Activated CD4-positive, alpha-beta T cell treated with anti-CD3 and anti-CD28 coated beads for 48 hours (primary cell): ENCODE measurements at places on chromosomes 2 and 18.

- DNase-seq = no peak
Observed at GRCh38 chr2:3637692-3638455, 20.1 kb upstream of the ALLC start.

DNA sequence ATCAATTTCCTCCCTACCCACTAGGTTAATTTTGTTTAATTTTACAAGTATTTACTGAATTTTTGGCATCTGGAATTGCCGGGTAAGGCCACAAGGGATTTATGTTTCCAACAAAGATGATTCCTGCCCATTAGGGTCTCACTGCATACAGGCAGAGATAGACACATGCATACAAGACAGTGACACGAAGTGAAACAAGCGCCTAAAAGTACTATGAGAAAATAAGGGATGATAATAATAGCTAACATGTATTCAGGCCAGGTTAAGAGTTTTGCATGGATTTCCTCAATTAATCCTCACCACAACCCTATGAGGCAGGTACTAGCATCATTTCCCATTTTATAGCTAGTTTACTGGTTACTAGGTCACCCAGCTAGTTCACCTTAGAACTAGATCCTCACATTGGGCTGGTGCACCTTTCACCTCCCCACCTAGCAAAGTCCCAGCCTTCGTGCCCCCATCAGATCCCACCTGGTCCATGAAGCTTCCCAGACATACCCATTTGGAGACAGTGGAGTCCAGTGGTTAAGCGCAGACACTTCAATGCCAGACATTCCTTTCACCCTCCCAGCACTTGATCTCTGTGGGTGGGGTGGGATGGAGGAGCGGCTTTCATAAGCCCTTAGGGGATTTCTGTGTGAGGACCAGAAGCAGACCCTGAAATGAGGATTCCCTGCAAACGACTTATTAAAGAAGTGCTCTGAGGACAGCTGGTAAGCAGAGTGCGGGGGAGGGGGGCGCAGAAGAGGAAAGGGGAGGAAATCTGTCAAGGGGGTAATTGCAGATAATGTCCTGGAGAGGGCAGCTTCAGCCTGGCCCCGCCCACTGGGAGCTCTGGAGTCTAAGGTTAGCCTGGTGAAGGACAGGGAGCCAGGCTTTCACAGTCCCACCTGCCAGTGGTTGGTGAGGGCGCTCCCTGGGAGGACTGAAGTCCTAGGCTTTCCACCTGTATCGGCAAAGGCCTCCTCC lies 5.8 kb upstream of the DGUOK start:
- DNase-seq = peak; percentile 68

- no peak for DNase-seq
Observed at GRCh38 chr2:135030826-135031225, 16.4 kb downstream of the MAP3K19 start.

GRCh38 chr18:13036622-13037320 lies 45.6 kb downstream of the CEP192 start:
- no peak for DNase-seq

DNA sequence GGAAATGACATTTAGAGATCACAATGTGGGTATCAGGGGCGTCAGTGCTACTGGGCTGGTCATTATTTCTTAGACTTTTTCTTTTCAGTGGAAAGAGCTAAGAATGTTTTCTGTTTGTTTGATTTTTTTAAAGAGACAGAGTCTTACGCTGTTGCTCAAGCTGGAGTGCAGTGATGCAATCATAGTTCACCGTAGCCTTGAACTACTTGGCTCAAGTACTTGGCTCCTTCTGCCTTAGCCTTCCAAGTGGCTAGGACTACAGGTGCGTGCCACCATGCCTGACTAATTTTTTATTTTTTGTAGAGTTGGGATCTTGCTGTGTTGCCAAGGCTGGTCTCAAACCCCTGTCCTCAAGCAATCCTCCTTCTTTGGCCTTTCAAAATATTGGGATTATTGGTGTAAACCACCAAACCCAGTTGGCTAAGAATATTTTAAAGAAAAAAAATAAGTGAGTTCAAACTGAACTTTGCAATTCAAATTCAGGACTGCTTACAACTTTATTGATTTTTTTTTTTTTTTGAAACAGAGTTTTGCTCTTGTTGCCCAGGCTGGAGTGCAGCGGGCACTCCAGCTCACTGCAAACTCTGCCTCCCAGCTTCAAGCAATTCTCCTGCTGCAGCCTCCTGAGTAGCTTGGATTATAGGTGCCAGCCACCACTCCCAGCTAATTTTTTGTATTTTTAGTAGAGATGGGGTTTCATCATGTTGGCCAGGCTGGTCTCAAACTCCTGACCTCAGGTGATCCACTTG lies 154.2 kb downstream of the MIB1 start:
- DNase-seq = no peak

DNA sequence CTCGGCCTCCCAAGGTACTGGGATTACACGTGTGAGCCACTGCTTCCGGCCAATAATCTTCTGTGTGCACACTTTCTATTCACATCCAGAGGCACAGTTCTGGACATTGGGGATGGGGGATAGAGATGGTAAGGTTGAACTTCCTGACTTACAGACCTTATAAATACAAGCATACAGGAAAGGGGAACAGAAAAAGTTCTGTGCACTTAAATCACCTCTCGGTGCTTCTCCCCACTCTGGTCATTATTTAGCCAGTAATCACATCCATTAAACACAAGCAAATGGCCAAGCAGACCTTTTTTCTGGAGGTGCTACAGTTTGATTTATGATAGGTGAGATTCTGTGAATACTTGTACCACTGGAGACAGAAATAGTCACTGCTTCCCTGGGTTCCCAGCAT lies 110.6 kb downstream of the CRIM1 start:
- DNase-seq = no peak

- DNase-seq = no peak
Observed at GRCh38 chr2:96762529-96763311, 2.0 kb downstream of the CNNM4 start.

DNA sequence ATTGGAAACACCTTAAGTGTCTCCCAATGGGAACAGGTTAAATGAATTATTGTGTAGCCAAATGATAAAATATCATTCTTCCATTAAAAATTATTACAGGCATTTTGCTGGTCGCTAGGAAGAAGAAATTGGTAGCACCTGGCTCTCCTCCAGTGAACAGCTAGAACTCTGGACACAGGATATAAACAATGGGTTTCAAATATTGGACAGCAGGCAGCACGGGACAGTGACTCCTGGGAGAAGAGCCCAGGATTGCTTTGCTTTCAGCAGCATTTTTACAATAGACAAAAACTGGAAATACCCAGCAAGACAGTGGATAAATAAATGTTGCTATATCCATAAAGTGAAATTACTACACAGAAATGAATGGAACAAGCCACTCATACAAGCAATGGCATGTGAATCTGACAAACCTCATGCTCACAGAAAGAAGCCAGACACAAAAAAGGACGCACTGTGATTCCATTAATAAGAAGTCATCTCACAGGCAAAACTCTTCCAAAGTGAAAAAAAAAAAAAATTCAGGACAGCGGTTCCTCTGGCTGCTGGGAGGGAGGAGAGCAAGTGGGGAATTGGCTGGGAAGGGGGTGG lies 50.5 kb downstream of the LAMA1 start:
- no peak for DNase-seq

DNA sequence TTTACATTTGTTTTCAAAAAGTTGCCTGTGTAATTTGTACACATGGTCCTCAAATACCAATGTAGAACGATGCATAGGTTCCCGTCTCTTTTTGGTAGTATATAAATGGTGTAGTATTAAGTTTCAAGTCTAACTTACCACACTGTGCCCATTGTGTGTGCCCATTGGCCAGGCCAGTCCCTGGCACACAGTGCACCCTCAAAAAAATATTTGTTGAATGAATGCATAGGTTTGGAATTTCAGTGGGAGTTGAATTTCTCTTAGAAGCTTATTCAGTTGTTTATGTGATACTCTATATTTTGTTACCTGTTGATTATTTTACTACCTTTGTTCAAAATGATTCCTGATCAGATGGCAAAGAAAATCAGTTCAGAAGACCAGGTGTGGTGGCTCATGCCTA lies 30.1 kb downstream of the IDH1 start:
- no peak for DNase-seq

- no peak for DNase-seq
Observed at GRCh38 chr2:8574196-8575037, 107.4 kb upstream of the ID2 start.

DNA sequence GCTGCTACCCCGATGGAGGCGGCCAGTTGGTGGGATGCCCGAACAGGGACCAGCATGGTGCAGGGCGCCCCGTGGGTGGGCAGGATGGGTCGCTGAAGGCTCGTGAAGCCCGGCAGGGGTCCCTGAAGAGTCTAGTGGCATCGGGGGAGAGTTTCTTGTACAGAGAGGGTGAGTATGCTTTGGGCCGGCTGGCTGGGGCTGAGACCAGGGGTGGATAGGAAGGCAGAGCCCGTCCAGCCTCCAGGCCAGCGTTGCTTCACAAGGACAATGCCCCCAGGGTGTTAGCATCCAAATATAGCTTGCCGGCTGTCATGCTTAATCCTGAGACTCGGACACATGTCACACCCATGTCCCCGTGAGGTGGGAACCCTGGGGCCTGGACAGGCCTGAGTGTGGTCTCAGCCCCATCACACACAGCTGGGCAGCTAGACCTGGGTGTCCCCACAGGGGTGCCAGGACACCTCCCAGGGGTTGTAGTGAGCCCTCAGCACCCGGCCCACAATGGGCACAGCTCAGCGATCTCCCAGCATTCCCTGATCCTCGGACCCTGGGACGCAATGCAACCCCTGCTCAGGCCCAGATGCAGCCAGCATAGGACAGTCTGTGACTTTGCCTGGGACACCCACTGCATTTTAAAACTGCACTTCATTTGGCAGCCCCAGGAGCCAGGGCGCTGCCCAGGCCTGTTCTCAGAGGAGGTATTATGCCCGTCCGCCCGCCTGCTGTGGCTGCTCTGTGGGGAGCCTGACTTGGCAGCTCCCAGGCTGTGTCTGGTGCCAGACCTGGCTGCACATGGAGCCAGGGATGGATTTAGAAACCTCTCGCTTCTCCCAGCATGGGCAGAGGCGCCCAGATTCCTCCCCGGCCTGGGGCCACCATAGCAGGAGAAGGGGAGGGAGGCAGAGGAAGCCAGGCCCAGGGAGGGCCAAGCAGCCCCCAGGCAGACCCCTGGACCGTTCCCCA lies 36.4 kb downstream of the RAMP1 start:
- no peak for DNase-seq

DNA sequence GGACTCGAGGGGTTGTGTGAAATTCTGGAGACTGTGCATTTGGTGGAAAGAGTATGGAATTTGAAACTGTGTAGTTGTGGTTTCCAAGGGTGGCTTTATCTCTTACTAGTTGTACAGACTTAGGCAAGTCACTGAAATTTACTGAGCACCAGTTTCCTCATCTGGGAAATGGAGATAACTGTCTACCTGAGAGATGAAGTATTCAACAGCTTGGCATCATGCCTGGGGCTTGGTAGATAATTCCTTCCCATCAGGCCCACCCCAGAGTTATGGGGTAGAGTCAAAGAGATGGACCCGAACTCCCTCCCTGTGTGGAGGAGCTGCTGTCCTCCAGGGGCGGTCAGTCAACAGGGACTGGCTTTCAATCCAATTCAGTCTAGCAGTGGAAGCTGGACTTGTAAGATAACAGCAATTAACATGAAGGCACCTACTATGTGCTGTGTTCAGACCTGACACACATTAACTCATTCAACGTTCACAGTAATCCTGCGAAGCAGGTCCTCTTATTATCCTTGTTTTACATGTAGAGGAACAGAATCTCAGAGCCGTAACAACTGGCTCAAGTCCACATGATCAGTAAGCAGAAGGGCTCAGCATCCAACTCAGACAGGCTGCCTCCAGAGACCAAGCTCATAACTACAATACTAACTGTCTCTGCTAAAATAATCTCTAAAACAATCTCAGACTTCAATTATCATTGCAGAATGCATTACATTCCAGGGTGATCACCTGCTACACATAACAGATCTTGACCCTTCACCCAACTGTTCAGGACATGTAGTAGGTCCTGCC lies 432.1 kb downstream of the LPIN1 start:
- no peak for DNase-seq

- peak; percentile 61 for DNase-seq
Observed at GRCh38 chr18:47260120-47260923, 8.9 kb upstream of the SKOR2 start.

DNA sequence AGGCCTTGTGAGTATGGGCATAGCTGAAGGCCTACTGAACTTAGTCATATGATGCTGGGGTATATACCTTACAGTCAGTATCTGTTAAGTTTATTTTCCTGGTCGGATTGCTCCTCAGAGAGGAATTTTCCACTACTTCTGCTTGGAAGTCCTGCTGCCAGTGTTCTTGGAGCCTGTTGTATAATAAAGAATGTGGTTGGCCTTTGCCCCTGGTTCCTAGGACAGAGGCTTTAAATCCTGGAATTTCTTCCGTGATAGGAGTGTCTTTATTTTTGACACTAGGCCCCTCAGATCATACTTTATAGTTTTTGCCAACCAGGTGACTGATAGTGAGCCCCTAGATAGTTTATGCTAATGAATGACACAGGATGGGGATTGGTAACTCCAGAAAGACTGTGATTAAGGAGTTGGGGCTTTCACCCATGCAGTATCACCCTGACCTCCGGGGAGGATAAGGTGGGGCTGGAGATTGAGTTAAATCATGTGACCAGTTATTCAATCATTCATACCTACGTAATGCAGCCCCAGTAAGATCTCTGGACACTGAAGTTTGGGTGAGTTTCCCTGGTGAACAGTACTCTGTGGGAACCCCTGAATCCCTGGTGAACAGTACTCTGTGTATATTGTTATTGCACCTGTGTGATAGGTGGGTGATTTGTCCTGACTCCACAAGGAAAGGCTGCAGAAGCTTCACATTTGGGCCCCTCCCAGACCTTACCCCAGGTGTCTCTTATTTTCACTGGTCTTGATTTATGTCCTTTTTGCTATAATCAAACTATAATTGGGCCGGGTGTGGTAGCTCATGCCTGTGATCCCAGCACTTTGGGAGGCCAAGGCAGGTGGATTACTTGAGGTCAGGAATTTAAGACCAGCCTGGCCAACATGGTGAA lies 56.9 kb downstream of the COMMD1 start:
- DNase-seq = no peak

- no peak for DNase-seq
Observed at GRCh38 chr2:101558740-101559525, 84.0 kb upstream of the RFX8 start.

DNA sequence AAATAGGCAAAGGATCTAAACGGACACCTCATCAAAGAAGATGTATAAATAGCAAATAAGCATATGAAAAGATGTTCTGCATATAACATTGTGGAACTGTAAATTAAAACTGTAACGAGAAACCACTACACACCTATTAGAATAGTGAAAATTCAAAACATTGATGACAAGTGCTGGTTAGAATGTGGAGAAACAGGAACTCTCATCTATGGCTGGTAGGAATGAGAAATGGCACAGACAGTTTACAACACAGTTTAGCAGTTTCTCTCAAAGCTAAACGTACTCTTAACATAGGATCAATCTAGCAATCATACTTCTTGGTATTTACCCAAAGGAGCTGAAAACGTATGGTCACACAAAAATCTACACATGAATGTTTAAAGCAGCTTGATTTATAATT lies 126.2 kb downstream of the TRIB2 start:
- no peak for DNase-seq
